Epithelial cell of esophagus (primary cell): ENCODE measurements at places on chromosomes 12 and 14.

DNA sequence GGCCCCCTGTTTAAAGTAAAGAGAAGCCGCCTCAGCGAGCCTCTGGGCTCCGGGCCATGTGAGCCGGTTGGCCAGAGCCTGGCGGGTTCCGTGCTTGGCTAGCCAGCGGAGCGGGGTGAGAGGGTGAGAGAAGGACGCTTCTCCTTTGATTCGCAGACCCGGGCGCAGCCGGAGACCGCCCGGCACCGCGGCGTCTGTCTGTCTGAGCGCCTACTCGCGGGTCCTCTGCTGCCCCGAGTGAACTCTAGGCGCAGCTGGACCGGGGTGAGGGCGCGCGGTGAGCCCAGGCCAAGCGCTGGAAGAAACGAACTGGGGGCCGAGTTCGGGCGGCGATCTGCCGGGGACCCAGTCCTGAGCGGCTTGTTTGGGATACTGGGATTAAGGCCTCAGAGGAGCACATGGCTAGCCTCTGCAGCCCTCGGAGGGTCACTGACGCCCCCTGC, 41.4 kb upstream of the TBX5 start:
- no peak for DNase-seq

- no peak for DNase-seq
These were observed 34.2 kb downstream of the STXBP6 start for GRCh38 chr14:25015761-25016160.

DNA sequence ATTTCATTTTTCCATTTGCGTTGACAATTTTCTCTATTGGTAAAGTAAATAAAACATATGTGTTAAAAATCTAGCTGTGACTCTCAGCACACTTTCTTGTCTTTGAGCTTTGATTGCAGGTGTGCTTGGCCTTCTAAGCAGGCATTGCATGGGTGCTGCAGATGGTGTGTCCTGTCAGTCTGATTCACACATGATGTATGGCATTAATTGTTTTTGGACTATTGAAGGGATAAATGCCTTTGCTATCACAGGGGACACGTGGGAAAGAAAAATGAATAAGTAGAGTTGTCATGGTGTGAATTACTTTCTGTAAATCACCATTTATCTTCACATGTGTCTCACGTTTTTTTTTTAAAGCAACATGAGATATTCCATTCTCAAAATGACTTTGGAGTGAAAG, 211.3 kb upstream of the NAV3 start:
- no peak for DNase-seq

DNA sequence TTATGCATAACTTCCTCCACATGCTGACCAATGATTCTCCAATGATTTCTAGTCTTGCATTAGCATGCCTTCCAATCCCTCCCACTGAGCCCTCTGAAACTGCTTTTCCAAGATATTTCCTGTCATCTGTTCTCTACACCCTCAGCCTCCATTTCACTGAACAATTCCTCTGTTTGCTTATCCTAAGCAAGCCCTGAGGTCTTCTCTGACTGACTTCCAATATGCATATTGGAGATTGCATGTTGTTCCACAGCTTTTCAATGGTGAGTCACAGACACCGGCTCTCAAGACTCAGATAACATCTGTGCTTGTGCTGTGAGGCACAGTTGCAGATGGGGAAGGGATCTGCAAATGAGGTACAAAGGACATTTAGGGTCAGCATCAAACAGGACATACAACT, 141.0 kb downstream of the SLC16A7 start:
- peak; percentile 77 for DNase-seq

GRCh38 chr12:81297601-81298000, 219.7 kb downstream of the ACSS3 start:
- DNase-seq: no peak

GRCh38 chr12:120981407-120981941, 3.1 kb downstream of the HNF1A start:
- DNase-seq: no peak

DNA sequence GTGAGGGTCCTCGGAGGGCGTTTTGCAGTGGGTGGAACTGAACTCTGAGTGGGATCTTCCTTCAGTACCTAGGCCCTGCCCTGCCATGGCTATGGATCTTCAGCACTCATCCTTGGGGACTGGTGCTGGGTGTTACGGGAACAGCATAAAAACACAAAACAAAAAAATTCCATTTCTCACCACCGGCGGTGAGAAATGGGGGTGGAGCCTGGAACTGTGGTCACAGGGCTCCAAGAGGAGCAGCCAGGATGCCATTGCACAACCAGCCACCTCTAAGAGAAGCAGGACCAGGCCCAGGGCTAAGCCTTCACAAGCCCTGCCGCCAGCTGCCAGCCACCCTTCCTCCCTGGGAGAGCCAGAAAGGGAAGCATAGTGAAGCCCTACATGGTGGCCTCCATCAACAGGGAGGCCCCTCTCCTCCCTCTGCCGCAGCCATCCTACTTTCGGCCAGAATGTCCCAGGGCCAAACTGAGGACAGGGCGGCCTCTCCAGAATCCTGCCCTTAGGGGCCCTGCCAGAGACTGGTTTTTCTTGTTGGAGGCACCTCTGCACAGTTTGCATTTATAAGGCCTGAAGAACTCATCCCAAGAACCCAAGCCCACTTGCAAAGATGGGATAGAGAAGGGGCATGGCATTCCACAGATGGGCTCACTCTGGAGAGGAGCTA, 76.5 kb downstream of the VCPKMT start:
- DNase-seq: peak; percentile 92

- DNase-seq: no peak
These were observed 71.8 kb upstream of the LTA4H start for GRCh38 chr12:96107236-96107635.

GRCh38 chr14:46404865-46405811, 246.4 kb downstream of the RPL10L start:
- peak; percentile 3 for DNase-seq

DNA sequence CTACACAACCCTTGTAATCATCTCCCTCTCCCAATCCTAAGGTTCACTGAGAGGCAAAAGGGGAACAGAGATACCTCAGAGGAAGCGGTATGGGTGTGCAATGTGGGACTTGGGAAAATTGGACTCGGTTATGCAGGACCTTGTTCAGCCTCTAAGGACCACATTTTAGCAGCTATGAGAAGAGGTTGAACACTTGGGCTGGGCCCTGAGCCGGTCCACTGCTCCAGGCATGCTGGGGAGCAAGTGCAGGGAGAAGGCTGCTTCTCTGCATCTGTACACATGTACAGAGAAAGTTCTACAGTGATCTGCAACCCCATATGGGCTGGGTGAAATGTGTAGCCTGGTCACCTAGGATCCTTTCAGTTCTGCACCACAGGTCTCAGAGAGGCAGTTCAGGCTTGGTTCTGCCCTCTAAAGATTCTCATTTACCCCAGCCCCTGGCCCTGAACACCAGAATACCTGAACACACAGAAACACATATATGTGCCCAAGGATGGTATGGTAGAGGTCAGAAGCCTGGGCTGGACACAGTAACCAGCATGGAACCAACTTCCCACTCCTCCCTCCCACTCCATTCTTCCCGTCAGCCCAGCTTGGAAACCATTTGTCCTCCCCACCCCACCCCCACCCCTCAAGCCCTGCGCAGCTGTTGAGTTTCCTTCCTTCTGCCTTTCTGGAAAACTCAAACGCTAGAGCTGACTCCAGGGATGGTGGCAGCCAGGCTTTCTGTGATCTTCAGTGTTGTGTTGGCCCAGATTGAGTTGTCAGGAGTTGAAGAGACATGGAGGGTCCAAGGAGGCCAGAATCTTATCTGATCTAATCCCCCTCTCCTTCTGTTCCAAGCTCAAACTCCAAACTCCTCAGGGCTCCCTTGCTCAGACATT, 10.4 kb downstream of the HOXC5 start:
- DNase-seq: no peak

- DNase-seq: peak; percentile 63
These were observed 59.4 kb upstream of the E2F7 start for GRCh38 chr12:77124767-77125166.

DNA sequence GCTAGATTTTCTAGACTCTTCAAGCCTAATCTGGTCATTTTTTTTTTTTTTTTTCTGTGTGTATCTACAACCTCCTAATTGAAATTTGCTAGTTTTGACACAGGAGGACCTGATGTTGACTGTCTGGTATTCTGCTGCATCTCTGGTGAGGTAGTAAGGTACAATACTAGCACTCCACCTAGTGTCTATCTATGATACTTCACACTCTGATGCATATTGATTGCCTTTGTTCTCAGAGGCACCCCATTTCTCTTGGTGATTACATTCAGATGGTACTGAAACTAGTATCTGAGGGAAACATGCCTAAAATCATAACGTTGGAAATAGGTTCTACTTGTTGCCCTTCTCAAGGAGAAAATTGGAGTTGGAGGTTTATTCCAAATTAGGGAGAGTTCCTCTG, 930.5 kb upstream of the NOVA1 start:
- peak; percentile 61 for DNase-seq

GRCh38 chr12:12896260-12896659, 4.9 kb downstream of the GPRC5A start:
- DNase-seq: peak; percentile 74

- DNase-seq: peak; percentile 66
These were observed 2.0 kb upstream of the ART4 start for GRCh38 chr12:14845350-14845750.

- DNase-seq: no peak
These were observed 902 bp downstream of the ABCD2 start for GRCh38 chr12:39618701-39619100.

DNA sequence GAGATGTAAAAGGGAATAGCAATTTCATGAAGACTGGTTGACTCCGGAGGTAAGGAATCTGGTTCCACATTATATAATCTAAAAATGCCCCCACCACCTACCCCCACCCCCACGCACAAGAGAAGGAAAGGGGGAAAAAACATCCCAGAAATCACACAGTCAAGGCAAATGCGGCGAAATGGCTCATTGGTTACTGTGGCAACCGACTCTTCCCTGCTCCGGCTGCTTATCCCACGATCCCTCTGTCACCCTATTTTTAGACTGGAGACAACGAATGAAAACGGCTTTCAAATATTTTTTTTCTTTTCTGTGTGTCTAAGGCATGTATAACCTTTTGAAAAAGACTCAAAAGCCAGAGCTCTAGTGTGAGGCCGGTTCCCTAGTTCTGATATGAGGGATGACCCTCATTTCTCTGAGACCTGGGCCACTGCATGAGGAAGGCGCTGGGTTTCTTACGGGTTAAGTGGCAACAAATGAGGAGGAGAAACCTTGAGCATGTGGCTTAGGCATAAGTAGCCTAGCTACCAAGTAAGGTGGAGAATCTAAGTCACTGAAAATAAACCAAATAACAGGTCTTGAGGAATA, 148.3 kb upstream of the GRIN2B start:
- DNase-seq: no peak

- DNase-seq: peak; percentile 85
These were observed 50.1 kb downstream of the CCDC88C start for GRCh38 chr14:91367173-91368171.

DNA sequence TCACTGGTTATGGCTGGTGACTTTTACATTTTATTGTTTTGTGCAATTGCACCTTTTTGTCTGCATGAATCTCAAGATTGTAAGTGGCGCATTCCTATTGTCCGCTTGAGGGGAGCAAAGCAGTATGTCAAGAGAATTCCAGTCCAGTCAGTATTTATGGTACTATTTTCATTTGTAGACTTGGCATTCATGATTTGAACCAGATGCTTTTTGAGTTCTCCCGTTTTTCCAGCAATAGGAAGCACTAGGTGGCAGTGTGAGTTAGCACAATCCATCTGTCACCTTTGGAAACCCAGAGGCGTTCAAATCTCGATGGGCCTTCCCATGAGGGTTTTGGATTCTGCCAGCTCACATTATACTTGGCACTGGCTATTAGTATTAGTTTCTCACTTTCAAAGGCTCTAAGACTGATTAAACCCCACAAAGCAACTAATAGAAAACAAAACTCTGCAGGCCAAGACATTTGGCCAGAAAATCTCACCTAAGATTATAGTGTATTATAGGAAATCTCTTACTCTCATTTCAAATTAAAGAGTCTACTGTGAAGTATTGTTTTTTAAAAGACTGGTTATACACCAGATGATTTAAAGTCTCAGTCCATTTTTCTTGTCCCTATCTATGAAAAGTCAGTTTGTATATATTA, 2.2 kb downstream of the DACT1 start:
- peak; percentile 69 for DNase-seq

GRCh38 chr14:85752175-85752574, 222.2 kb downstream of the FLRT2 start:
- peak; percentile 15 for DNase-seq

- no peak for DNase-seq
These were observed 43.9 kb upstream of the RASSF8 start for GRCh38 chr12:25914551-25914950.

DNA sequence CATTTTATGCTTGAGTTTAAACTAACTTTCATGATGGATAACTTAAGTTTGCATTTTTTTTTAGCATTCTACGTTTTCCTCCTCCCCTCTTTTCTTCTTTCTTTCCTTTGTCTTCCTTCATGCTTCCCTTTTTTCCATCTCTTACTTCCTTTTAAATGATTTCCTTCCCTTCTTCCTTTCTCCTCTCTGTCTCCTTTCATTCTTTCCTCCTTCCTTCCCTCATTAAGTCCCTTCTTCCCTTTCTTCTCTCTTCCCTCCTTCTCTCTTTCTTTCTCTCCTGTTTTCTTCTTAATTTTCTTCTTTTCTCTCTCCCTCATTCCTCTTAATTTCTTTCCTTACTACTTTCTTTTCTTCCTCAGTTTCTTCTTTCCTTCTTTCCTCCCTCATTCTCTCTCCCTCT, 376.0 kb downstream of the LRIG3 start:
- DNase-seq: no peak

DNA sequence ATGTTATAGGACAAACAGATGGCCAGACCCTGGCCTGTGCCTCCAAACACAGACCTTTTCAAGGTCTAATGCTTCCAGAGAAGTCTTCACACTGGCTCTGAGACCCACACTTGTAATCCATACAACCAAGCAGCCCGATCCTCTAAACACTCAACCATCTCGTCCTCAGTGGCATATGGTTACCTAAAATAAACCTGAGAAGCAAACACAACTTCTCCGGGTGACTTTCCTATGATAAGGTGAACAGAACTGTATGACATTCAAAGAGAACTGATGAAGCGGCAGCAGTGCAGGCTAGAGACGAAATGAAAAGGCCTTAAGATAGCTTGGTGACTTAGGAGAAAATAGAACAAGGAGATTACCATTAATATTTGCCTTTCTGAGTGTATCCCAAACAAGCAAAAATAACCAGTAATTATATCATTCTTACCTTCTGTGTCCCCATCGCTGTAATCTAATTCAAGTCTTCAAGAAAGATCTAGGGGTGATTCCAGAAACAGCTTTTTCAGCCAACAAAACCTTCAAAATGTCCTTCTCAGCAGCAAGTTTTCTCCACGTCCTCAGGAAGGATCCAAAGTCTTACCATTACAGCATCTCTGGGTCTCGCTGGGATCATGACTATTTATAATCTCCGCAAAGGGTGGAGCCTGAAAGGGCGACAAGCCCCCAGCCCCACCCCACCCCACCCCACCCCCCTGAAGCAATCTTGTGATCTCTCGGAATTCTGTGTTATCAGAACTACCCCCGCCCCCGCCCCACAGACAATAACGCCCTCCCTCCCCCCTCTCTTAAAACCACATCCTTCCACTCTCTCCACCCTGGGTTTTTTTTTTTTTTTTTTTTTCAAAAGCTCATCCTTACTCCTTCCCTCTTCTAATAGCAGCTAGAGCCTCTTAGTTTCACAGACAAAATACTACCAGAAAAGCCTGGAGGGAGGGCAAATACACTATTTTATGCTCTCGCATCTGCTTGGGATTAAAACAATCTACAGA, at the start of gene SLC2A3:
Gene SLC2A3 (minus strand): TSS at position 598 of the 992 bp plus-strand sequence. CDS start 153 bp downstream, at position 445.
- peak; percentile 57 for DNase-seq

GRCh38 chr12:92735131-92735721, 32.4 kb downstream of the PLEKHG7 start:
- peak; percentile 64 for DNase-seq
